HepG2 (cell line): ENCODE measurements at places on chromosomes 7 and 10.

GRCh38 chr7:132030086-132030568 lies 473.7 kb upstream of the PODXL start:
- DNase-seq: no peak

DNA sequence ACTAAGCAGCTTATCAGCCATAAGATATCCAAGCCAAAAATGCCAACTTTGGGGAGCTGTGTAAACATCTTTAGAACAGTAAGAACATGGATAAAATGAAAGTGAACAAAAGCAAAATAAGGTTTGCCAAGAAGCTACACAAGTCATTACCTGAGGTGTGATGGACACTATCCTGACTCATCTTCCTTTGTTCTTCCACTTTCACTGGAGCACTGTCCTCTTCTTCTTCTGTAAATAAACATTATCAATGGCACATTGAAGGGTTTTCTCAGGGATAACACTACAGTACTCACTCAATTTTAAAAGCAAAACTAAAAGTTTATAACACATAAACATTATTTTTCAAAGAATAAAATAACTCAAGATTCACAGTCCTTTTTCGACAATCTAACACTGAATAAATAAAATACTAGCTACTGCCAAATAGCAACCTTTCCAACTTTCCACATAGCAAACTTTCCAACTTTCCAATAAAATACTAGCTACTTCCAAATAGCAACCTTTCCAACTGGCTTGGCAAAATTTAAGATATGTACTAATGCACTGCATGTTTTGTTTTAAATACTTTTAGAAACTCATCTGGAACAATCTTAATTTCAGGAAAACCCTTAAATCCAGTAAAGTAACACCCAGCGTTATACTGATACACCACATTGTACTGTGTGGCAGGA lies 174.1 kb downstream of the SKAP2 start:
- DNase-seq: no peak

DNA sequence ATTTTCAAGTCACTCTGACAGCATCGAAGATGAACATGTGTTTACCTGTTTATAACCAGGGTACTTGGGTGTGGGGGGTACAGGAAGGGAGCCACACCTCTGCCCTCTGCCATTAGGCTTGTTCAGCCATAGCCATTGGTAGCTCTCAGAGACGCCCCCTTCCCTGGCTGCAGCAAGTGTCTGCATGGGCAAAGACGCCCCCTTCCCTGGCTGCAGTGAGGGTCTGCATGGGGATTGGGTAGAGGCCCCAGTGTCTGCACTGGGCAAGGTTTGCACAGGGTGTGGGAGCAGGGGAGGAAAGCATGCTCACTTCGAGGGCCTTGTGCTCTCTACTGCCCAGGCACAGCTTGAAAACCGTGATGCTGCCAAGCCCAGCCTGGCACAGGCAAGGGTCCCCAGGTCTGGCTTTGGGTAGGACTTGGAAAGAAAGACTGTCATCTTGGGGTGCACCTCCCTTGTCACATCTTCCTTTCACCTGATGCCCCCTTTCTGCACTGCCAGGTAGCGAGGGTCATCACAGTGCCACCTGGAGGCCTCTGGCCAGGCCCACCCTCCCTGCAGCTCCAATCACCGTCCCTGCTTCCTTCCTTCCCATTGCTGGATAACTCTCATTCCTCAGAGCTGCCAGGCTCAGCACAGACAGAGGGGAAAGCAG lies 3.7 kb downstream of the TMEM225B start:
- DNase-seq: no peak

DNA sequence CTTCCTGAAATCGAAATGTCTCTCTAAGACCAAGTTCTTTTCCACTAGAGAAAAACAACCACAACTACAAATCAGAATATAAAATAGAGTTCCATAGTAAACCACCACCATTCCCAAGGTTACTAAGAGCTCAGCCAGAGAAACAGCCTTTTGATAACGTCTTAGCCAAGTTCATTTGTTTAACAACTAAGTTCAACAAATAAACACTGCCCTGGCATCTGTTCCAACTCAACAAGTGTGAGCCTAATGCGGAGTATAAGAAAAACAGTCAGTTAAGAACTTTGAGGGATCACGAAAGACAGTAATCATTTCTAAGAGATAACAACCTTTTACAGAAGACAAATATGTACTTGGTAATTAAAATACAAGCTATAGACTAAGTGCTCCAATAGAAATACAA lies 77.3 kb downstream of the CALD1 start:
- no peak for DNase-seq

DNA sequence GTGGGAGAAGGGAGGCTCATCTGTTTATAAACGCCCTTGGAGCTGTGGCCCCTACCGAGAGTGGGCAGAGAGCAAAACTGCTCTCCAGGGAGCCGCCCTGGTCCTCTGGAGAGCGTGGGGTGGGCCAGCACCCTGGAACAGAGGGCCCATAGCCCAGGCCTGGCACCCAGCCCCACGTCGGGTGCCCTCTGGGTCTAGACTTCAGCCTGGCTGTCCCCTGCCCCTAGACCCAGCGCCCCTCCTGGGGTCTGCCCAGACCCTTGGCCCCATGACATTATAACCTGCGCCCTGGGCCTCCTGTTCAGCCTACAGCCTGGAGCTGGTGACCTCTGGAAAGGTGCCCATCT lies 24.7 kb downstream of the GET4 start:
- DNase-seq: no peak

DNA sequence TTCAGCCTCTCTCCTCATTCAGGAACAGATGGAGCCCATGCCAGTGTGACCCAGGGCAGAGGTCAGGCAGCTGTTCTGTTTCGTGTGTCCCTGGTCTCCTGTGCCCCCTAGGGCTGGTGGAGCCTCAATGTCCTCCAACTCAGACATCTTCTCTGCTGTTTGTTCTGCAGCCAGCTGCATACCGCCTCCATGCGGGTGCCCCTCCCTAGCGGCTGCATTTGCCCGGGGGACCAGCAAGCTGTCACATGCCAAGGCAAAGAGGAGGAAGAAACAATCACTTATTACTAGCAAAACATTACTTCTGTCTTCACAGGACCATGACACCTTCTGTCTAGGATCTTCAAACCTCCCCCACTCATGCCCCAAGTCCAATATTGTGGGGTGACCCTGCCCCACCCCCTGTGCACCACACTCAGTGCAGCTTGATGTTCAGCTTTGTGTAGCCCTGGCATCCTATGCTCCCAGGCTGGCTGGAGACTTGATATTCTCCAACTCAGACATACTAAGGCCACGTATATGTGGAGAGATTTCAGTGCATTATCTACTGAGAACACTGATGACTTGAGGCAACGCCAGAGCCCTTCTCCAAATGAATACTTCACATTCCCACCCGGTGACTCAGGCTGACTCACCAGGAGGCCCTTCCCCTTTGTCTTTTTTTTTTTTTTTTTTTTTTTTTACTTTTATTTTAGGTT lies 188.9 kb downstream of the SKIDA1 start:
- peak; percentile 92 for DNase-seq

DNA sequence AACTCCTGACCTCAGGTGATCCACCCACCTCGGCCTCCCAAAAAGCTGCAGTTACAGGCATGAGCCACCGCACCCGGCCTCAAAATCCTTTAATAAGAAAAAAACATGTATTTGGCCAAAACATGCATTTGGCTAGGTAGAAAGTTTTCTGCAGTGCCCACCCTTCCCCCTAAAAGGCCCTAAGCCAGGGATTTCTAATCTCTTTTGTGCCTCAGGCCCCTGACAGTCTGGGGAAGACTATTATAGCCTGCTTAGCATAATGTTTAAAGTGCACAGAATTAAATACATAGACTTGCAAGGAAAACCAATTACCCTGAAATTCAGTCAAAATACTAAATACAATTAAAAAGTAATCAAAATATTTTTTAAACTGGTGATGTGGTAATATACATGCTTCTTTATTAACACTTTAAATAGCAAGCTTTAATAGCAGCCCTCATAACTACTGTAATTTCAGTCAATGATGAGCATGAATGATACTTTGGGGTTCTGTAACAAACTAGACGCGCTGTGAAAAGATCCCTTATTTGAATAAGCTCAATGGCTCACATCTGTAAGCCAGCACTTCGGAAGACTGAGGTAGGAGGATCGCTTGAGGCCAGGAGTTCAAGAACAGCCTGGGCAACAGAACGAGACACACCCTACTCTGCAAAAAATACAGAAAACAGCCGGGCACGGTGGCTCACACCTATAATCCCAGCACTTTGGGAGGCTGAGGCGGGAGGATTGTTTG lies 29.9 kb downstream of the SPDYE6 start:
- DNase-seq: no peak

- DNase-seq: no peak
Measured at GRCh38 chr10:103479135-103479534, at the start of gene CALHM3. Gene CALHM3 (minus strand): TSS chr10:103479240. CDS start chr10:103479032, 208 bp downstream.

GRCh38 chr7:32293833-32294232 lies 196.3 kb downstream of the LSM5 start:
- no peak for DNase-seq

GRCh38 chr7:139946533-139946932 lies 116.2 kb downstream of the PARP12 start:
- no peak for DNase-seq

DNA sequence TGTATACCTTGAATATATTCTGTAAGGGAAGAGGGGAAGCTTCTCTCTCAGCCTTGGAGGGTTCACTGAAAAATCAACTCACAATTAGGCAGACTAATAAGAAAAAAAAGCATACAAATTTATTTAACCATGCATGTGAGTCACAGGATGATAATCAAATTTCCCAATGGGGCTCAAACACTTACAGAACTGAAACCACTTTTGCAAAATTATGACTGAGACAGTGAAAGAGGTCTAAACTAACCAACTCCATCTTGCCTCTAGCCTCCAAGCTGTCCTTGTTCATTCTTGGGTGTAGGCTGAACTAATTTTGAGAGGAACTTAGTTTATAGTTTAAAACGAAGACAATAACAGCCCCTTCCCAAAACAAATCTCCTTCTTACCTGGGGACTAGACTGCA lies 618.3 kb upstream of the AUTS2 start:
- DNase-seq: no peak

GRCh38 chr10:61931620-61932332 lies 30.3 kb downstream of the ARID5B start:
- DNase-seq: no peak

DNA sequence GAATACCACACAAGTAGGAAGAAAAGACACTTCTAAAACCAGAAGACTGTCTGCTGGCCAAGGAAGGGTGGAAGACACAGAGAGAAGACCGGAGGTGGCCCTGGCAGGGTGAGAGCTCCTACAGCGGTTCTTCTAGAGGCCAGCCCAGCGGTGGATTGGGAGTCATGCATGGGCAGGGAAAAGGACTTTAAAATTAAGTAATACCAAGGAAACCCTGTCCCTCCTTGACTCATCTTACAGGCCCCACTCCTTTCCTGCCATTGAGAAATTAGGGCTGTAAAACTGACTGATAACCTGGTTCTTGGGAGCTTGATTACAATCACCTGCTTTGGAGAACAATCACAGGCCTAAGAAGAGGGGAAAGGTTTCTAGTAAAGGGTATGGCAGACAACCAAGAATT lies 16.1 kb downstream of the CALML3 start:
- no peak for DNase-seq

- DNase-seq: no peak
Measured at GRCh38 chr7:125773113-125773785, 843.6 kb upstream of the POT1 start.

- DNase-seq: no peak
Measured at GRCh38 chr10:107031931-107032699, 132.4 kb downstream of the SORCS1 start.
